IPS DF 19.7 (cell line): ENCODE measurements at places on chromosomes 12 and 14.

DNA sequence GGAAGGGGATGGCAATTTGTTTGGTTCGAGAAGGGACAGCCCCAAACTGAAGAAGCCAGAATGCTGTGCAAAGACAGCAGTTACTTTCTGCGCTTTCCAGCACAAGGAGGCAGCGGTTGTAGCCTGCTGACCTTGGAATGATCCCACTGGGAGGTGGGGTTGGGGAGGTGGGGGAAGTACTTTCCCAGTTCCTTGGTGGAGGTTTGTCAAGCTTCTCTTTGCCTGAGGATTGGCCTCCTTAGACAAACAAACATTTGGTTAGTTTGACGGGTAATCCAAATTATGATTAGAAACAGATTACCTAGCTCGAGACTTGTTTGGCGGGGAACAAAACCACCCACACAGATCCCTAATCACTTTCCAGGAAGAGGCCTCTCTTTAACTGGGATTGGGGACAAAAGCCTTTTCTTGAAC, 79.1 kb upstream of the EGLN3 start:
- DNase-seq, result no peak

- DNase-seq, result no peak
These were observed 17.8 kb upstream of the EIF2B2 start for GRCh38 chr14:74985028-74985310.

GRCh38 chr12:91400271-91400670, 217.7 kb upstream of the DCN start:
- no peak for DNase-seq

- no peak for DNase-seq
These were observed 10.6 kb upstream of the TBPL2 start for GRCh38 chr14:55450987-55451386.

- no peak for DNase-seq
These were observed 67.1 kb upstream of the CPM start for GRCh38 chr12:69000074-69000473.

- DNase-seq, result no peak
These were observed 35.8 kb downstream of the DDX51 start for GRCh38 chr12:132108211-132108832.

- DNase-seq, result no peak
These were observed 471 bp downstream of the XPOT start for GRCh38 chr12:64404470-64405256.

- no peak for DNase-seq
These were observed 15.6 kb downstream of the ZBTB39 start for GRCh38 chr12:56990648-56991318.

DNA sequence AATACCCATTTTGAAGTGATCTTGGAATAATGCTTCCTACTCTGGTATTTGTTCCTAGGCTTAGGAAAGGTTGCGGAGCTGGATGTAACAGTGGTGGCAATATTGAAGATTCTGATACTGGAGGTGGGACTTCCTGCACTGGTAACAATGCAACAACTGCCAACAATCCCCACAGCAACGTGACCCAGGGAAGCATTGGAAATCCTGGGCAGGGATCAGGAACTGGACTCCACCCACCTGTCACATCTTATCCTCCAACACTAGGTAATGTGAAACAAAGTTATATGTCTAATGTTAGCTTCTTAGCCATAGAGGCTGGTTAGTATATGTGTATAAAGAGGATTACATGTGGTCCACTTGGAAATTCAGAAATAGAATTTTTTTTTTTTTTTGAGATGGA, 197.9 kb downstream of the PCNX1 start:
- no peak for DNase-seq

DNA sequence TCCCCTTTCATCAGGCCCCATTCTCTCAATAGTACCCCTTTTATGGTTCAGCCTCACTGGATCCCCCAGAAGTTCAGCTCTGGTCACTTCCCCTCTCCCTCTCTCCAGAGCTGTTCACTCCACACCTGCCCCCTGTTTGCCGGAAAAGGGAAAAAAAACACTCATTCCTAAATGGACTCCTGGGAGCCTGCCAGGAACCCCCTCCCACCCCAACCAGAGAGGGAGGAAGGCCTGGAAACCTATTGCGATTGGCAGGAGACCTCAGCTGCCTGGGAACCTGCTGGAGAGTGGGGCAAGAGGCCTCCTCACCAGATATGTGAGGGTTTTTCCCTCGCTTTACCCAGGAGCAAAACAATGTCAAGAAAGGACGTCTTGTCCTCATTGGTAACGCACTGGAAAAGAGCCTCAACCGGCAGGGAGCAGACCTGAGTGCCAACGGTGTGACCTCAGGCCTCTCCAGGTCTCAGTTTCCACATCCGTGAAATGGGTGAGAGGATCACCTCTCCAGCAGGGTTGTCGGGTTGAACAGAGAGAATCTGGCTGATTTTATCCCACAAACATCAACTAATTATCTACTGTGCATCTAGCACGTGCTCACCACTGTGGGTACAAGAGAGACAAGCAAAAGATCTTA, 4.6 kb downstream of the DTX1 start:
- no peak for DNase-seq

DNA sequence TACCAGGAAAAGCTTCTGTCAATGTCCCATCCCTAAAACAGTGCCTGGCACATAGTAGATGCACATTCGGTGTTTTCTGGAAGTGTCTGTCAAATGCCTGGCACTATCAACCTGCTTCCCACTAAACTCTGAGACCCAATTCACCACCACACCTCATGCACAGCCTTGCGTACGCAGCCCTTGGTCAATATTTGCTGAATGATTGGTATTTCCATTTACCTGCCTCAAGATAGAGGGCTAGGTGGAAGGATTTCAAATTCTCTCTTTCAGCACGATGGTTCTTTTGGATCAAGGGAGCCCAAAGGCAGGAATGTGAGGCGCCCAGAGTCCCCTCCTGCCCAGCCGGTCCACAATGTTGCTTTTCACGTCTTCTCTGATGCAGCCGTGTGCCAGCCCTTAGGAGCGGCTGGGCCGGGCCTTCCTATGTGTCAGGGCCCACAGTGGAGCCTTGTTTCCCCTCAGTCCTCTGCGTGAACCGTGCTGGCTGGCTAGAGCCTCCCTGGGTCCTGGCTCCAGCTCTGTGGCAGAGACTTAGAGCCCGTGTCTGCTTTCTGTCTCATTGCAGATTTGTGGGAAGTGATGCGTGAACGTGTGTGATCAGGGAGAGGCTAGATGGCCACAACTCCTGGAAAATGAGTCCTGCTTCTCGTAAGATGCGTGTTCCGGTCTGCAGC, 99.9 kb upstream of the RFLNA start:
- no peak for DNase-seq
